ENCODE measurements at places on chromosomes 6 and 20. TPM values are rescaled to one million over a fixed set of nuclear protein-coding genes. Genes with fewer than 3 reads are reported as not detected.

GMNN gene
- 61.3 TPM for total RNA-seq

NINL gene
- total RNA-seq: 4.6 TPM

DOK5 gene
- 0.32 TPM for total RNA-seq

EFCAB8 gene
- total RNA-seq: 0.19 TPM

GABRR2 gene
- 0.71 TPM for total RNA-seq

PLAGL2 gene
- total RNA-seq: 61.9 TPM

NOX3 gene
- total RNA-seq: not detected

CCN2 gene
- not detected for total RNA-seq

NNAT gene
- total RNA-seq: not detected

SPDEF gene
- total RNA-seq: 0.26 TPM

NKAIN4 gene
- total RNA-seq: not detected

SCAF8 gene
- total RNA-seq: 25.9 TPM

PHACTR1 gene
- total RNA-seq: 1.5 TPM

DNA sequence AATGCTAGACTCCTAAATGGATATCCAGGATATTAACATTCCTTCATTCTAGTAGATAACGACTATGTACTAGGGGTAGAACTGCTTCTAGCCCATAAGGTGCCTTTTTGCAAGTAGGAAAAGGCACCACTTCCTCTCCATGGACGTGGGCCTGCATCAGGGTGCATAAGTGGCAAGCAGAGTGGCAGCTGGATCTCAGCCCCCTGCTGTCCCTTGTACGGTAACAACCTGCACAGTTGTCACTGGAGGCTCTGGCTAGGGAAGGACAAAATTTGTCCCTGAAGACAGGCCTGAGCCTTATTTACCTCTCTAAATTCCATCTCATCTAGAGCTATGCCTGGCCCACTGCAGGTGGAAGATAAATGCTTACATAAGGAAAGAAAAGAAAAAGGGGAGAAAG, 42.5 kb upstream of the SAYSD1 start:
- ATAC-seq: no peak

- ATAC-seq: no peak
These were observed 1.3 kb upstream of the BACH2 start for GRCh38 chr6:90297867-90298381.

- ATAC-seq: peak; percentile 45
These were observed 20.3 kb downstream of the TBPL1 start for GRCh38 chr6:133973109-133973971.

DNA sequence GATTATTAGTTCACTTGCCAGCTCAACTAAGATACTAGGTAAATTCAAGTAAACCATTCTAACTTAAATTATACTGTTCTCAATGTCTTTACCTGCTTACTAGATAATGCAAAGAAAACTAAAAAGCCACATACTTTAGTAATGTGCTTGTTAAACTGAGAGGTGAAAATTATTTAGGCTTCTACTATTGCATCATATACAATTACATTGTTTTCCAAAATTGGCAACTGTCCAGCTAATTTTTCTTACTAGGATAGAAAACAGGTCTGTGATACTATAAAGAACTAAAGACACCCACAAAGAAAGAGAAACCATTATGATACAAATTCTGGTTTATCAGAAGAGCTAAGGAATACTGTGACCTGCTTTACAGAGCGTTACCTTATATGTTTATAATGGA, 45.6 kb upstream of the ALDH8A1 start:
- no peak for ATAC-seq

DNA sequence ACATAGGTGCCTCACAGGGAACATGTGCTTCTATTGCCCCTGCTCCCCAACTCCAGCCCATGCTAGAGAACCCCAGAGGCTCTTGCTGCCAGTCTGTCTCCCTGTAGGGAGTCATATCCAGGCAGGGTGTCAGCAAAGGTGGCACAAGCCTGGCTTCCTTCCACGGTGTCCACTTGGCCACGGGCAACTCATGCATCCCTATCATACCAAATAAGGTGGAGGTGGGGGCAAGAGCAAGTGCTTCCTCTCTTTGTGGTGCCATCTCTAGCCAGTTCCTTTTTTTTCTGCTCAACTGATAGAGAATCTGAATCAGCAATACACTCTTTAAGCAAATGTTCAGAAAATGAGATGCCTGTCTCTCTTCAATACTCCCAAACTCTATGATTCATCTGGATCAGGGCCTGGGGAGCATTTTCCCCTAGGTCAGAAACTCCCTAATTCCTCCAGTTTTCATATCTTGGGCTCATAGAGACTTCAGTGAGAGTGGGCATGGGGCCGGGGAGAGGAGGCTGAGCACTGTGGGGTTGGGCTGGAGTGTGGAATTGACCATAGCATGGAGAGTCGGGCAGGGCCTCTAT, 105.1 kb upstream of the GPR6 start:
- no peak for ATAC-seq

DNA sequence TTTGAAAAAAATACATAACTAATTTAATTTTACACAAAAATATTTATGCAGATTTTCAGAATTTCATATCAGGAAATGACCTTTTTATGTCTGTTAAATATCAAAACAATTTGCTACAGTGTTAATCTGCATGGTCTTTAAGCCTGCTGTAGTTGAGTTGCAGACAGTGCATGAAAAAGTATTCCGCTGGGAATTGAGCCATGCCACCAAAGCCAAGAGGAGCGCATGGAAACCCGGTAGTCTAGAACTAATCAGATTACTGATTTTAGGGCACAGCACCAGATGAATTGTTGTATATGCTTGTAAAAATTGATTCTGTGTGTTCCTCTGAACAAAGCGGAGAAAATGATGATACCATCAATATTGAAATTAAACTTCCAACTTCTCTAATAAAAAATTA, 34.3 kb upstream of the LAMP5 start:
- no peak for ATAC-seq

DNA sequence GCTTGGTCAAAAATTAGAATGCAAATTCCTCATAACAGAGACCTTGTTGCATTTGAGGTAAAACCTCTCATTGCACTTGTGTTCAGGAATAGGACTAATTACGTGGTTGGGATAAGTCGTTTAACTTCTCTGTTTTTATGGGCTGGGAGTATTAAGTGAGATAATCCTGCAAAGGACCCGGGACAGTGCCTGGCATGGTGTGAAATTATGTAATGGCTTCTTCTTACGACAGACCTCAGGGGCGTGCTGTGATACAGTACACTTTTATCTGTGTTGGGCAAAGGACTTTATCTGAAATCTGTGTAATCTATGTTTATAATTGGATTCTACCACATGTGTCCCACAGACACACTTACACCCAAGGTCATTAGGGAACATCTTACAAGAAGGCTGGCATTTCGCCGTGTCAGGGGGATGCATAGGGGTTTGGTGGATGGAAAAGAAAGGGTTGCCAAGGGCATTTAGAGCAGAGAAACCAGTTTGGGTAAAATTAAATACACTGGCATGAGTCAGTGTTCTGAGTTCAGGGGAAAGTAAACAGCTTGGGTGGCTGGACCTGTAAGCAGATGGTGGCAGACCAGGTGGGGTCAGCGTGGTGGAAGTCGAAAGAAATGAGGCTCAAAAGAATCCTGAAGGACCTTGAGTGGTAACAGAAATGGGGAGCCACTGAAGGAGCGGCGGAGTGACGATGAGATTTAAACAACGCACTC, 17.2 kb upstream of the RTF2 start:
- ATAC-seq: no peak

GRCh38 chr20:36454698-36455427, 86.5 kb upstream of the MYL9 start:
- no peak for ATAC-seq

DNA sequence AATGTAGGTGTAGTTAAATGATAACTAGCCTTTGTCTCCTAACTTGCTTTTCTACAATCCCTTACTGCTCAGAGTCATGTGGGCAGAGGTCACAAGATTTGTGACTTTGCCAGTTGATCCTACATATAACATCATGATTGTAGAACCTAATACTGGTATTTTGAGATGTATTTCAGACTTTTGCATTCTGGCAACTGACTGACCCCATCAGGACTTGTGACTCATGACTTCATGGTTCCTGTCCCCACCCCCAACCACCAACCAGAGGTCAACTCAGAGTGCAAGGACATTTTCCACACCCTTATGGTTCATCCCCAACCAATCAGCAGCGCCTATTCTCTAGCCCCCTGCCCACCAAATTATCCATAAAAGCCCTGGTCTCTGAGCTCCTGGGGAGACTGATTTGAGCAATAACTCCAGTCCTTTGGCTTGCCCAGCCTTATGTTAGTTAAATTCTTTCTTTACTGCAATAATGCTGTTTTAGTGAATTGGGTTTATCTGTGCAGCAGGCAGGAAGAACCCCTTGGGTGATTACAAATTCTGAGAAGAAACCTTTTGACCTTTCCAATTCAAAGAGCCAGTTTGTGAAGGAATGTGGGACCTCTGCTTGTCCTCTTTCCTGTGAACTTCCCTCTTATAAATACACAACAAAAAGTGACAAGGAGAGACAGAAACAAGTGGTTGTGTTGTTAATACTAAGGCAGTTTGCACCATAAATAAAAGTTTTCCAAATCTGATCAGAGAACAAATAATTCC, 588.7 kb downstream of the UTRN start:
- no peak for ATAC-seq

- ATAC-seq: no peak
These were observed 79.2 kb upstream of the MRAP2 start for GRCh38 chr6:83954371-83954770.

- no peak for ATAC-seq
These were observed 245.3 kb downstream of the TBXT start for GRCh38 chr6:165922309-165922794.

- ATAC-seq: no peak
These were observed 1.6 kb upstream of the PRL start for GRCh38 chr6:22298475-22298890.

DNA sequence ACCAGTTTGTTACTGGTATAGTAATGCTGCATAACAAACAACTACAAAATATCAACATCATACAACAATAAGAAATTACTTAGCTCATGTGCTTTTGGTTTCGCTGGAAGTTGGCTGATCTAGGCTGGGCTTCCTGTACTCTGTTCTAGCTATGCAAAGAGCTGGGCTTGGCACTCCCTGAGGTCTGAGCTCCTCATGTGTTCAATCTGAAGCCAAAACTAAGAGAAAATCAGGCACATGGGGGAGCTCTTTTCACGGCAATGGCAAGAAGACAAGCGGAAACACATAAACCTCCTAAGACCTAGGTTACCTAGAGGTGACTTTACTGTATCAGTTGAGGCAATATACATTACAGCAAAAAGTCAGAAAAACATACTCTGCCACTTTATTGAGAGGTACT, 574.2 kb downstream of the KHDRBS2 start:
- ATAC-seq: no peak

GRCh38 chr6:147053311-147053921, 150.8 kb upstream of the STXBP5 start:
- no peak for ATAC-seq

- no peak for ATAC-seq
These were observed 182.3 kb downstream of the THBS2 start for GRCh38 chr6:169071394-169071793.

GRCh38 chr6:74161380-74161779, 465.4 kb downstream of the CD109 start:
- no peak for ATAC-seq

GRCh38 chr20:9578594-9578993, 64.2 kb downstream of the LAMP5 start:
- no peak for ATAC-seq

GRCh38 chr6:43851204-43851865, 81.3 kb downstream of the VEGFA start:
- ATAC-seq: no peak

GRCh38 chr20:23419995-23420901, 1.0 kb downstream of the NAPB start:
- peak; percentile 50 for ATAC-seq

GRCh38 chr6:142409794-142410193, 108.0 kb downstream of the ADGRG6 start:
- ATAC-seq: peak; percentile 38

DNA sequence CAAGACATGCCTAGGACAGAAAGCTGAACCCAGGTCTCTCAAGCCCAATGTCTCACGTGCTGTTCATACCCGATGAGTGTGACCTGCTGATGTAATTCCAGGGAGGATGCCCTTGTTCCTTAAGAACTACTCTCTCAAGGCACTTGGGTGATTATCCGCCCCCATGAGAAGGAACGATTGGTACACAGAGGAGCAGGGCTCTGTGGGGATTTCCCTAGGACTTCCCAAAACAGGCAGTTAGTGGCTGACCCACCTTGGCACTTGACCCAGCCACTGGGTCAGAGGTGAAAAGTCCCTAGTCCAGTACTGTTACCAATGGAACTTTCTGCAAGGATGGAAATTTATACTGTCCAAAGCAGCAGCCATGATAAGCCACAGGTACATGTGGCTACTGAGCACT, 9.2 kb upstream of the BPIFB6 start:
- no peak for ATAC-seq

GRCh38 chr6:64330694-64331307, 695.2 kb downstream of the PHF3 start:
- ATAC-seq: no peak

DNA sequence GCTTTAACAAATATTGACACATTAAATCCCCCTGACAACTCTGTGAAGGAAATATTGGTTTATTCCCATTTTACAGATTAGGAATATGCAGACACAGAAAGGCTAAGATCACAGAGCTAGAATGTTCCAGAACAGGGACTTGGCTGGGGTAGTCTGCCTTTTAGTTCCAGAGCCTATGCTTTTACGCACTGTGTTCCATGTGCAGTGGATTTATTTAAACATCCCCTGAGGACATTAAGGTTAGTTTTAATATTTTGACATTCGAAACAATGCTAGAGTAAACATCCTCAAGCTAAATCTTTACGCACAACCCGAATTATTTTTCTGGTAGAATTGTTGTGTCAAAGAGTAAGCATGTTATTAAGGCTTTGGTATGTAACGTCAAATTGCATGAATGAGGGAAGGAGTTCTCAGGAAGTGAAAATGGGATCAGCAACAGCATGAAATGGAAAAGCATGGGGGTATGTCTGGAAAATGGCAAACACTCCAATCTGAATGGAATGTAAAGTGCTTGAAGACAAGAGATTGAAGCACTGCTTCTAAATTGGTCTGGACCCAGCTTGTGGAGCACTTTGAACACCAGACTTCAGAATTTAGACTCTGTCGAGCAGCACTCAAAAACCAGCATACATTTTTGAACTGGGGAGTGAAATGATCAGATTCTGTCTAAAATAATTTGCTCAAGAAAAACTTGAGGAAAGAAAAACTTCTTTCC, 429.9 kb downstream of the CD83 start:
- no peak for ATAC-seq

GRCh38 chr6:104943781-104944180, 13.1 kb upstream of the LIN28B start:
- no peak for ATAC-seq

GRCh38 chr6:140571145-140571544, 1196.7 kb upstream of the CITED2 start:
- no peak for ATAC-seq

GRCh38 chr6:55902796-55903195, 27.4 kb upstream of the BMP5 start:
- ATAC-seq: no peak

DNA sequence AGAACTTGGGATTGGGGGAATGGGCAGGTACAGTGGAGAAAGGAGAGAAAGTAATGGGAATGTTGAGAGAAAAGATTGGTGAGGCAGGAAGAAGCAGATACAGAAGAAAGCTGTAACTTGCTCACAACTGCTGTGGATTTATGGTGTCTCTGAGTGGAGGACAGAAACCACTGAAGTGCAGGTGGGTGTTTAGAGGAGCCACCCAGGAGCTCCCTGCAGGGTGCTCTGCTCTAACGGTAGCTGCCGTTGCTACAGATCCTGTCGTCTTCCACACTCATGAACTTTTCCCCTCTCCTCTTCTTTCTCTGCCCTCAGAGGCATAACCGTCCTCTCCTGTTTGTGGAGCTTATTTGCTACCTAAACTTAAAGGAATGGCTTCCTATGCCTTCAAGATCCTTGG, 27.5 kb upstream of the MAPK13 start:
- ATAC-seq: no peak

- ATAC-seq: no peak
These were observed 209.8 kb upstream of the MARCKS start for GRCh38 chr6:113647143-113647889.

All from activated T-helper 17 cell treated with anti-CD3 and anti-CD28 coated beads, Interleukin-2, amount 50 U/mL, for 72 hours (primary cell).